ENCODE measurements at places on chromosomes 5 and 9. TPM values are rescaled to one million over a fixed set of nuclear protein-coding genes. Genes with fewer than 3 reads are reported as not detected.
A peak's percentile ranks its signal among the peaks of the same experiment; 100 is the strongest.

GRCh38 chr9:106718936-106719335 is 144.0 kb upstream of the ZNF462 start:
- H3K4me1 ChIP-seq = peaks cover 9% of the 10 kb centered on the region
- H3K36me3 ChIP-seq = no peaks in the 10 kb centered on the region
- no peak overlapping the region for H3K27ac ChIP-seq
- H3K4me3 ChIP-seq = no peak overlapping the region
- no peak for DNase-seq

DNA sequence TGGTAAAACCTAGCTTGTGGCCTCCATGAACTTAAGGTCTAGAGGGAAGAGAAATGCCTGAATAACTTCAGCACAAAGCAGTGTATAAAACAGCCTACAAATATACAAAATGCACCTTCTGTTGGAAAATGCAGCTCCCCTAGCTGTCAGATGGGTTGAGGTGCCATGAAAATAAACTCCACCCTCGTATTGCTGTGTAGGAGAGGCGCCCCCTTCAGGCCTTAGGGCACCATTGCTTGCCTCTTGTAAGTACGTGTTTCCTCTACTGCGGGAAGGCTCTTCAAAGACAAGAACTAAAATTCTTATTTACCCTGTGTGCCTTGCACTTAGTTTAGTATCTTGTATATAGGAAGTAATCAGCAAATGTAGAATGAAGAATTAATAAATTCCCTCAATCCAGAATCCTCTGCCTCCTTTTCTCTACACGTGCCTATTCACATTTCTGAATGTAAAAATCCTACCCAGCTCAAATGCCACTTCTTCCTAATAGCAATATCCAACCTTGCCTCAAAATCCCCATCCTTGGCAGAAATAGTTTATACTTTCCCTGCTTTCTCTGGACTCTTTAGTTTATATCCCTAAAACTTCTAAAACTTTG is 393.7 kb upstream of the PDE4D start:
- H3K4me1 ChIP-seq = no peaks in the 10 kb centered on the region
- H3K36me3 ChIP-seq = no peaks in the 10 kb centered on the region
- DNase-seq = peak; percentile 26
- H3K4me3 ChIP-seq = no peak overlapping the region
- no peaks in the 10 kb centered on the region for H3K27me3 ChIP-seq
- no peak overlapping the region for H3K27ac ChIP-seq

GRCh38 chr9:91177661-91178280 is 183.9 kb downstream of the AUH start:
- H3K27ac ChIP-seq = no peak overlapping the region
- no peaks in the 10 kb centered on the region for H3K27me3 ChIP-seq
- H3K4me3 ChIP-seq = no peak overlapping the region
- H3K4me1 ChIP-seq = peaks cover 4% of the 10 kb centered on the region
- H3K36me3 ChIP-seq = no peaks in the 10 kb centered on the region

The PTGS1 gene
- total RNA-seq = 23.5 TPM
